ENCODE measurements at places on chromosomes 5 and 9.
A peak's percentile ranks its signal among the peaks of the same experiment; 100 is the strongest.

- DNase-seq = no peak
Measured at GRCh38 chr5:68356623-68357022, 141.1 kb downstream of the PIK3R1 start.

DNA sequence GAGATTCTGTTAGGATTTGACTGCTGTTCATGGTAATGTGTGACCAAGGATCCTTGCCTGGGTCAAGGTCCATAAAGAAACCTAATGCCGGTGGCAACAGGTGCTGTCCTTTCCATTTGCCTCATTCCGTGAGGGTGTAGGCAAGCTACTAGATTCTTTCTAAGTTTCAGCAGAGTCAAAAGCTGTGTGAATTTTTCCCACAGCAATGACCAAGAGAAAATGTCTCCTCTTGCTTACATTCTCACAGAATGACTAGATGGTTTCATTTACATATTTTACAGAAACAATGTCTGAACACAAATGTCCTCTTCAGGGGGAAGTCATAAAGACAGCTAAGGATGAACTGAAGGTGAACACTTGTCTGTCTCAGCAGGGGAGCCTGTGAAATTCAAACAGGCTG is 75.3 kb upstream of the SV2C start:
- DNase-seq = no peak

DNA sequence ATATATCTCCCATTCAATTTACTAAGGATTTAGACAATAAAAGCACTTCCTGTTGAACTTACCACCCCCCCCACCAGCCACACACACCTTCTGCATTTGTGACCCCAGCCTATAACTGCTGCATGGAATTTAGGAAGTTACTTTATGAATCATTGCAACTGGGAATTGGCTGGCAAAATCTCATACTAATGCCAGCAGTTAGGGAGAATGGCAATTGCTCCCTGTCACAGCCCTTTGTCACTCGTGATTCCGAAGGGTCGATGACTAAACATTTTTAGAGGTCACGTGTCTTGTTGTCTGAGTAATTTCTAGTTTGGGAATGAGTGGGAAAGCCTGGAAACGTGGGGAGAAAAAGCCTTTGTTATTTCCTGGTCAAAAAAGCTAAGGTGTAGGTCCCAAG is 46.6 kb upstream of the PCA3 start:
- no peak for DNase-seq

- DNase-seq = no peak
Measured at GRCh38 chr5:96517295-96517694, 84.2 kb upstream of the PCSK1 start.

- no peak for DNase-seq
Measured at GRCh38 chr9:116868201-116868600, 181.1 kb downstream of the TRIM32 start.

- peak; percentile 62 for DNase-seq
Measured at GRCh38 chr9:893843-894420, 52.4 kb downstream of the DMRT1 start.

DNA sequence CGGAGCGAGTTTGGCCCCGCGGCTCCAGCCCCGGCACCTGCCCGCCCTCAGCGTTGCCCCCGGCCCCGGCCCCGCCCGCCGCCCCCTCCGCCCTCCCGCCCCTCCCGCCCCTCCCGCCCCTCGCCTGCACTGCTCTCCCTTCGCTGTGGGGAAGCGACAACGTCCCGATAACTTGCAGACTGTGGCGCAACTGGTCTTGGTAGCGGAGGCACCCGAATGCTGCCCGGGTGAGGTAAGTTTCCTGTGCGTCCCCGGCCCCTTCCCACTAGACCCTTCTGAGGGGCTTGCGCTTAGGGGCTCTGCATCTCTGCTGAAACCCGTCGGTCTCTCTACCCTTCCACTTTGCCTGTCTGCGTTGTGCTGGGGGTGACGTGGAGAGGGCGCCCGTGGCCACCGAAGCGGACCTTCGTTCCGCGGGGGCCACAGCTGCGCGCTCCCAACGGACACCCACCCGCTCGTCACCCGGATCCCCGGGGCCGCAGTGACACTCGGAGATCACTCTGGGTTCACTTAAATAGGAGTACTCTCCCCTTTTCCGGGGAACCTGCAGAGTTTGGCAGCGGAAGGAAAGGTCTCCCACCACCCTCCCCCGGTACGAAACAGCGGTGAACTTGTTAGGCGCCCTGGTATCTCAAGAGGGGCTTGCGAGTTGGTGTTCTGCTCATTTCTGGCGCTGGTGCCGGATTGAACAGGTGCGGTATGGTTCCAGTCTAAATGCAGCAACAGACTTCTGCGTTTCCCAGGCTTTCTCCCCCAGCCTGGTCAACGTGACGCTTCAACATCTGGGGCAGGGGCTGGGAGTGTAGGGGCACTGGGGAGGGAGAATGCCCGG is 707 bp downstream of the PIP5K1B start:
- peak; percentile 61 for DNase-seq

- DNase-seq = no peak
Measured at GRCh38 chr9:126436545-126437267, 110.1 kb downstream of the MVB12B start.

GRCh38 chr5:171579976-171580411 is 160.5 kb downstream of the FGF18 start:
- no peak for DNase-seq

GRCh38 chr5:125969814-125970171 is 453.4 kb upstream of the GRAMD2B start:
- no peak for DNase-seq

GRCh38 chr5:177500685-177501522 is 3.5 kb upstream of the PDLIM7 start:
- peak; percentile 87 for DNase-seq

GRCh38 chr5:89850513-89850865 is 559.1 kb downstream of the CETN3 start:
- no peak for DNase-seq

GRCh38 chr9:135310134-135310533 is 169.4 kb upstream of the PPP1R26 start:
- no peak for DNase-seq

DNA sequence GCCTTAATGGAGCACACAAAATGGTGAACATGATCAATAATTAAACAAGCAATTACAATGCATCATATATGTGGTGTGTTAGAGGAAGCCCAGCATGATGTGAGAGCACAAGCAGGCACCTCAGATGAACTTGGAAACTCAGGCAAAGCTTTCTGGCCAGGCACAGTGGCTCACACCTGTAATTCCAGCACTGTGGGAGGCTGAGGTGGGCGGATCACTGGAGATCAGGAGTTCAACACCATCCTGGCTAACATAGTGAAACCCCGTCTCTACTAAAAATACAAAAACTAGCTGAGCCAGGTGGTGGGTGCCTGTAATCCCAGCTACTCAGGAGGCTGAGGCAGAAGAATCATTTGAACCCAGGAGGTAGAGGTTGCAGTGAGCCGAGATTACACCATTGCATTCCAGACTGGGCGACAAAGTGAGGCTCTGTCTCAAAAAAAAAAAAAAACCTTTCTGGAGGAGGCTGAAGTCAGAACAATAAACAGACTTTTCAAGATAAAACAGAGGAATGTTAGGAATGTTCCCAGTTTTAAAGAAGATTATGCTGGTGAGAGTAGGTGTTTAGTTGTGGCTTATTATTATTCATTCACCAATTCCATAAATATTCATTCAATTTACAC is 159.4 kb downstream of the CEMIP2 start:
- DNase-seq = no peak

DNA sequence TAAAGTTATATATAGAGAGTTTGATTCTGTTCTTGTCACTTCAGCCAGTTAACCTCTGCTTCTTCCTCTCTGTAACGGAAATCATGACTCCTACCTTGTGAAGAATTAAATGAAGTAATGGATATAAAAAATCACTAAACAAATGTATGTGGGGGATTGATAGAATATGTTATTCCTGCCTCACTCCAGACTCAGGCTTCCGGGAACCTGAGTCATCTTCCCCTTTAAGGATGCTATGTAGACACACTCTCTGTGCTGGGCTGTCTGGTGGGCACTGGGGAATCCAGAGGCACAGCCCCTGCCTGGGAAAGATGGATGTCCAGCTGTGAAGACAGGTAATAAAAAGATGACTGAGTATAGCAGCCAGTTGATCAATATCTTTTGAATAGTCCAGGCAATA is 77.4 kb downstream of the ZNF618 start:
- DNase-seq = no peak

DNA sequence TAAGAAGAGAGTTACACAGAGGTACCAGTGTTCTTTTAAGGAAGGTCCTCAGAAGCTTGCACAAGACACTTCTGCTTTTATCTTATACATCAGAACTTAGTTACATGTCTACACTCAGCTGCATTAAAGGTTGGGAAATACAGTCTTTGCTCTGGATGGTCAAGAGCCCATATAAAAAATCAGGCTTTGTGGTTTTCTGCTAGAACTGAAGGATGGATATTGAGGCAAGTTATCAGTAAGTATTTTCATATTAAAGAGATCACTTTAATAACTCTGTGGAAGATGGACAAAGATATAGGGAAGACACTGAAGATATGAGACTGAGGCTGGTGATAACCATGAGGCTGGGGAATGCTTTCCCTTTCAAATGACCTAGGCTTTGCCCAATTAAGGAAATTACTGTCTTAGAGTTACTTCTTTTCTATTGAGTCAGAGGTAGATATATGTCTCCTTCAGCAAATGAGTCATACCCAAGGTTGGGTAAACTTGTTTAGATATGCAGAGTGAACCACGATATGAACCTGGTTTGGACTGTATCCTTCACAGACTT is 87.0 kb upstream of the TNC start:
- no peak for DNase-seq

DNA sequence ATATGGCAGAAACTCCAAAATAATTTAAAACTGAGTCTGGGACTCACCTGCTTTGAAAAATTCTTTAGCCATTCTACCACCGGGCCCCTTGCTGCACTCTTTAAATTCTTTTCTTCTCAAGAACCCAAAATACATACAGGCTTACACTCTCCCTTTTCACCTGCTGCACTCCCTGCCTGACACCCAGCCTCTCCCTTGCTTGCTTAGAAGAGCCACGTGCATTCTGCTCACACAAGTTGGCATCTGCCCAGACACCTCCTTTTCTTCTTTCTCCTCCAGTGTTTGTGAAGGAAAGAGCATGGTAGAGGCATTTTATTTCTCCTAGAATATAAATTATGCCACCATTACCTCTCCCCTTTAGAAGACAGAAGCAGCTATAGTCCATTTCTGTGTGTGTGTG is 39.0 kb upstream of the AOPEP start:
- no peak for DNase-seq

DNA sequence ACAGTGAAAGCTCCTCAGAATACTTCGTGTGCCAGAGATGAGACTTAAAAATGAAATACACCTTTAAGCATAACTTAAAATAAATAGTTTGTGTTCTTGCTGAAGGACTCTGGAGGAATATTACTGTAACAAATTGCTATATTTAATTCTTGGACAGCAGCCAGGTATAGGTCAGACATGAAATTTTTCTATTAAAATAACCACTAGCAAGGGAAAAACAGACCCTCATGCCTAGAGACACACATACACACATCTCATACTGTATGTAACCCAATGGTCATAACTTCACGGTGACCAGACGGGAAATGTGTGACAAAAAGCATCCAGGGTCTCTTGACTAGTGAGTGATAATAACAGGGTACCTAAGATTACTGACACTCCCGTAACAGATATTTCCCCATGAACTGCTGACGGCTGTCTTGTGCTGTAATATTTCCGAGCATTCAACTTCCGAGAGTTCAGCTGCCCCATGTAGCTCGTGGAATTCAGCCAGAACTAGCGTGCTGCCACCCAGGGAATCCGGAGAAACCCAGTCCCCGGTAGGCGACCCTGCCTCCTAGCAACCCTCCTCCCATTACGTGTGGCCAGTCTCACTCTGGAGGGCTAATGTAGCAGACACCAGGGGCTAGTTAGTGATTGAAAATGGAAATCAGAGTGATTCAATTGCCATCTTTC is 2295.1 kb upstream of the WWC1 start:
- no peak for DNase-seq

All from pancreas (tissue), 10 donors.